CD4-positive, alpha-beta T cell treated with Interleukin-17A for 1 hour (primary cell): ENCODE measurements at places on chromosomes 5 and 9.

- DNase-seq: no peak
Observed at GRCh38 chr5:56761151-56761885, 54.0 kb upstream of the MAP3K1 start.

- DNase-seq: no peak
Observed at GRCh38 chr9:10678790-10679189, 66.0 kb upstream of the PTPRD start.

DNA sequence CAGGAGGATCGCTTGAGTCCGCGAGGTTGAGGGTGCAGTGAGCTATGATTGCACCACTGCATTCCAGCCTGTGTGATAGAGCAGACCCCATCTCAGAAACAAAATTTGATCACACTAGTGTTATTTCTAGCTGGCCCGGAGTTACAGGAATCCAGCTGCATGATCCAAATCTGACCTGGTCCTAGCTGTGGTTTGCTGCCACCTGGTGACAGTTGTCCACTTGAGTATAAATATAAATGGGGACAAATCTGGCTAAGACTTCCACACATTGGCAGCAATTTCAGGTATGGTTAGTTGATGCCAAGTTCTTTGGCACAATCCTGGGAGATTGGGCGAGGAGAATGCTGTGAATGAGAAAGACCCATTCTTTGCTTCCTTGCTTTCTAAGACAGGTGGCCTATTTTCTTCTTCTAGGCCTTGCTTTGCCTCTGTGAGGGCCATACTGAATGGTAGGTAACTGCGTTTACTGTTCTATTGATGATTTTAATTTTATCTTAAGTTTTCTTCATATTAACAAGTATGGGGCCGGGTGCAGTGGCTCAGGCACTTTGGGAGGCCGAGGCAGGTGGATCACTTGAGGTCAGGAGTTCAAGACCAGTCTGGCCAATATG, 35.4 kb downstream of the UBE2R2 start:
- DNase-seq: peak; percentile 71

DNA sequence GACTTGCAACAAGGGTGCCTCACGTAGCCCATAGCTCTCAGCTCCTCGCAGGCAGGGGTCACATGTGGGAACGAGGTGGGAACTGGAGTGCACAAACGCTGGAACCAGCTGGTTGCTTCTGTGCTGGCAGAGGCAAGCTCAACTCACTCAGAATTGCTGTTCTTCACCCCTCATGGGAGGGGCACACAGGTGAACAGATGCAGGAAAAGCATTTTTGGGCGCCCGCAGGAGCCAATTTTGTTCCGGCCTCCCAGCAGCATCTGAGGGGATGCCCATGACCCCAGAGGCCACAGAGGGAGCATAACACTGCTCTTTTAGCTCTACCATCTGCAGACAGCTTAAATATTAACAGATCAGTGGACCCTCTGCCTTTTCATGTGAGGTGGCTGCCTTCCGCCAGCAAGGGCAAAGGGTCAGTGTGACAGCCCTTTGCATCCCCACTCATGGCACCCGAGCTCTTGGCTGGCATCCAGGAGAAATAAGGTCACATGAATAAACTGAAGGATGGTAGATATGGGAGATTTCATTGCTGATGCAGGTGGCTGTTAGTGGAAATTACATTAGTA, 196.2 kb downstream of the SLCO4C1 start:
- DNase-seq: no peak

- DNase-seq: no peak
Observed at GRCh38 chr5:9898319-9898718, 268.2 kb upstream of the TAS2R1 start.
